ENCODE measurements at places on chromosomes 4 and X. TPM values are rescaled to one million over a fixed set of nuclear protein-coding genes. Genes with fewer than 3 reads are reported as not detected.

TEC gene
- total RNA-seq = 4.0 TPM

ZDHHC15 gene
- total RNA-seq = 0.48 TPM

CTSO gene
- 16.3 TPM for total RNA-seq

ADGRL3 gene
- total RNA-seq = 10.8 TPM

VEGFC gene
- 3.4 TPM for total RNA-seq

NDST3 gene
- 0.12 TPM for total RNA-seq

KLHL2 gene
- total RNA-seq = 16.4 TPM

SYNPO2 gene
- total RNA-seq = 804 TPM

ADGRG2 gene
- total RNA-seq = 0.39 TPM

HPF1 gene
- total RNA-seq = 23.8 TPM

PDLIM3 gene
- total RNA-seq = 8.9 TPM

Measured in mucosa of descending colon (tissue), 3 donors.